A549 treated with Mapracorat at 1 μM for 4 hours (cell line): ENCODE measurements at places on chromosomes 2 and 18. TPM values are rescaled to one million over a fixed set of nuclear protein-coding genes. Genes with fewer than 3 reads are reported as not detected.

Gene IL1RL1
- 0.77 to 1.6 TPM (median 1.1 TPM) in 5 replicates for total RNA-seq

Gene TMEM17
- total RNA-seq = 3.6 to 4.8 TPM (median 4.5 TPM) in 5 replicates

Gene CAMKMT
- total RNA-seq = 4.0 to 6.0 TPM (median 4.9 TPM) in 5 replicates

Gene HYCC2
- total RNA-seq = 3.0 to 6.0 TPM (median 4.9 TPM) in 5 replicates

Gene NR4A2
- total RNA-seq = 1.4 to 3.0 TPM (median 2.1 TPM) in 5 replicates

Gene RGPD3
- 0.14 to 0.26 TPM (median 0.16 TPM) in 5 replicates for total RNA-seq

Gene STAM2
- 5.9 to 10.0 TPM (median 8.4 TPM) in 5 replicates for total RNA-seq

Gene CFAP210
- 0.27 to 0.81 TPM (median 0.46 TPM) in 5 replicates for total RNA-seq

Gene NTSR2
- total RNA-seq = 0.10 to 0.17 TPM in 2 of 5 replicates, not detected in the others
